ENCODE measurements at places on chromosomes 2 and 18.

DNA sequence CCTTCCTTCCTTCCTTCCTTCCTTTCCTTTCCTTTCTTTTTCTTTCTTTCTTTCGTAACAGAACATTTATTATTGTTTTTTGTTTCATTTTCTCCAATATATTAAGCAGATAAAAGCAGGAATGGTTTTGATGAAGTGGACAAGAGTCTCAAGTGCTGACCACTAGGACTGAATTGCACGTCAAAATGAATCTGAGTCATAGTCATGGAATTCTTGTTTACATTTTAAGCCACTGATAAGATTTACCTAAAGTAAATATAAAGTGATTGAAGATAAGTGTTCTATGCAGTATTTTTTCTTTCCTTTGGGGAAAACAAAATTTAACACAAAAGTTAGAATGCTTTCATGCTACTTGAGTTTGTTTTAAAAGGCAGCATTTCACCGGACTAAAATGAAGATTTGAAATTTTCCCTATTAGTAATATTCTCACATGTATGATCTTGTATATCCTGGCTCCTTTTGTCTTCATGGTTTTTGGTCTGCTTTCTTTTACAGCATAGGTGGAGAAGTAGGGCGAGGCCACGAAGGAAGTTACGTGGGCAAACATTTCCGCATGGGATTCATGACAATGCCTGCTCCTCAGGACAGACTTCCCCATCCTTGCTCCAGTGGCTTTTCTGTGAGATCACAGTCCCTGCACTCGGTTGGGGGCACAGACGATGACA is 113.5 kb downstream of the NYAP2 start:
- DNase-seq: no peak

DNA sequence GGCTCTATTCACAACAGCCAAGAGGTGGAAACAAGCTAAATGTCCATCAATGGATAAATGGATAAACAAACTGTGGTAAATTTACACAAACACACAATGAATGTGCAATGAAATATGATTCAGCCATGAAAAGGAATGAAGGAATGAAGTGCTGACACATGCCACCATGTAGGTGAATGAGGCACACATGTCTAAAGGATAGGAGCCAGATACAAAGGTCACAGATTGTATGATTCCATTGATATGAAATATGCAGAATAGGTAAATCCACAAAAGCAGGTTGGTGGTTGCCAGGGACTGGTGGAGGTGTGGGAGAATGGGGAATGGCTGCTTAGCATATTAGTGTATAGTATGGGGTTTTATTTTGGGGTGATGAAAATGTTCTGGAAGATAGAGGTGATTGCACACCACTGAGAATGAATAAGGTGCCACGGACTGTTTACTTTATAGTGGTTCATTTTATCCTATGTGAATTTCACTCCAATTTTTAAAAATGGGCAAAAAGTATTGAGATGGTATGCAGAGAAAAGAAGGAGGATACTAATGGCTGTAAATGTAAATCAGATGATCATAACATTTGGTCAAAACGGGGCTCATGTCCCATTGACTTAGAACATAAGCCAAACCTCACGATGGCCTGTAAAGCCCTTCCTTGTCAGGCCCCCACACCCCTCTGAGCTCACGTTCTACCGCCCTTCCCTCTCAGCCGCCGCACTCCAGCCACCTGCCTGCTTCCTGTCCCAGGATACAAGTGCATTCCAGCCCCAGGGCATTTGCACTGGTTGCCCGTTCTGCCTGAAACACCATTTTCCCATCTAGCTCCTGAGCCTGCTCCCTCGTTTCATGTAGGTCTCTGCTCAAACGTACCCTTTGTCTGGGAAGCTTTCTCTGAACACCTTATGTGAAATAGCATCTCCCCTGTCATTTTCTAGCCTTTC is 165.5 kb downstream of the DDX1 start:
- no peak for DNase-seq

- no peak for DNase-seq
Observed at GRCh38 chr2:28168376-28168775, 224.3 kb upstream of the FOSL2 start.

DNA sequence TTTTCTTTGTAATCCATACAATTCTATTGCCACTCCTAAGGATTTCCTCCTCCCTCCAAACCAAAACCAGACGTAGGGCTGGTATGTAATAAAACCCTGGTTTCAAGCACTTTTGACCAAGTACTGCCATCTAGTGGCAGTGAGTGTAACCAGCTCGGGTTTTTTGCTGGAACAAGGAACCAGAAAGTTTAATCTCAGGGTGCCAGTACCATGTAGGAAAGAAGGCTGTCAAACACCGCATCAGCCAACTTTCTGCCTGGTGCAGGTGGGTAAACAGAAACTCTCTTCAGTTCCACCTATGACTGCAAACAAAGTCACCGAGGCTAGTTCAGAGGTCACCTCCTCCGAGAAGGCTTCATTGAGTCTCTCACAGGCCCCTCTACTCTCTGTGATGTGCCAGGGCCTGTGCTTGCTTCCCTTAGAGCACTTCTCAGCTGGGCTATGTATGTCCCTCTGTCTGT is 10.2 kb upstream of the THNSL2 start:
- no peak for DNase-seq

DNA sequence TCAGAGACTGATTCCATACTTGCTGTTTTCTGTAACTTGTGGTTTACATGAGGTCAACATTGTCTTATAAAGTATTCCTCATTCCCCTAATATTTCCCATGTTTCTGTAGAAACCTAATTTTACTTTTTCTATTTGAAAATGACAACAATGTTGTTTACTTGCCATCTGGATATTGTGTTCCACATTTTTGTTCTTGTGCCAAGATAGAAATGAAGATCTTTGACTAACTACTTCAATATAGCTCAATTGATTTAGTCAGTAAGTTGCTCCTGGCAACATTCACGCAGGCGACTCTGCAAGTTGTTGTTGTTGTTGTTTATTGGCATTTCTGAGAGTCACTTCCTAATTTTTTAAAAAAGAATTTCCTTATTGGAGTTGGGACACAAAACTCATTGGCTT is 69.5 kb downstream of the CAVIN2 start:
- no peak for DNase-seq

DNA sequence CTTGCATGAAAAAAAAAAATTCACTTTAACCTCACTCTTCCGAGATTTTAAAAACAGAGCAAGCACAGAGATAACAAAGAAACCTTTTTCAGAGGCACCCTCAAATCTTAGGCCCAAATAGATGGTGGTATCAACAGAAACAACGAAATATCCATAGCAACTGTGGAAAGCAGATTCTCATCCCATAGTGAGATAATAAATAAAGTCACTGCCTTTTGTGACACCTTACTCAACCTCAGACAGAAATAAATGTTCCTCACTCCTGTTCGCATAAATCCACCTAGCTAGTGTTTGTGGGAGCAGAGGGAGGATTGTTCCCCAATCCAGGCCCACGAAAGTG is 60.9 kb upstream of the RTN4 start:
- no peak for DNase-seq

GRCh38 chr18:12017081-12017480 is 35.8 kb downstream of the IMPA2 start:
- no peak for DNase-seq

DNA sequence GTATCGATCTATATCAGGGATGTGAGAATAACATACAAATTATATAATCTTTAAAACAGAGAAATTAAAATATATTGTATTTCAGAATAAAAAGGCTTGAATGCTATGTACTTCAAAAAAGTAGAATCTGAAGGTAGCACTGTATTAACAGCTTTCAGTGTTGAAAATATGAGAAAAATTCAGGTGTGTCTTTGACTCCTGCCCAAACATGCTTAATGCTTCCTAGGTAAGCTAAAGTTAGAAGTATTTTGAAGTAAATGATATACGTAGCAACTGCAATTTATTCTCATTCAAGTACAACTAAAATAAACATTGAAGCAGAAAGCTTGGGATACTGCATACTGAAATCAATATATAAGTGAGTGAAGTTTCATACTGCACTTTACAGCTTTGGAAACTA is 1082.0 kb upstream of the ACVR2A start:
- no peak for DNase-seq

DNA sequence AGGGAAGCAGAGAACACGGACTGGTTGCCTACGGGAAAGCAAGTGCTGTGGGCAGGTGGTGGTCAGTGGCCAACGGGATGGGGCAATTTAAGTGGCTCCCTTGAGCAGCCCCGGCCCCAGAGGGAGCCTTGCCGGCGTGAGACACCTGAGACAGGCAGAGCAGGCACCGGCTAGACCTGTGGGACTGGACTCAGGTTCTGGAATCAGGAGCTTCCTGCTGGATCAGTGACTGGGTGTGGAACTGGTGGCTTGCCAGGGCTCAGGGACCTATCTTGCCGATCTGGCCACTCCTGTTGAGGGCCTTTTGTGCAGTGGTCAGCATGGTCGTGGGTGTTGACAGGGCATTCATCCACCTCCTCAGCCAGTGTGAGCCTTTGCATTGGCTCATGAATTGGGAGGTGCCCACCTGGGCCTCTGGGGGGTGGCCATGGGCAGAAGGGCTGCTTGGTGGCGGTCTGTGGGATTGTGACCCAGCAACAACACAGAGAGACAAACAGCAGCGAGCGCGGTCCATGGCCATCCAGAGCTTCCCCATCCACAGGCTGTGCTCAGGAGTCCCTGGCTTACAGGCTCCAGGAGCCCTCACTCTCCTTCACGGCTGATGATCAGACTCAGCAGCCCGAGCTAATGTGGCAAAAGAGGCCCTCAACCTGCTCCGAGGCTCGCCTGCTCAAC is 85.4 kb upstream of the ZNF516 start:
- DNase-seq: no peak

DNA sequence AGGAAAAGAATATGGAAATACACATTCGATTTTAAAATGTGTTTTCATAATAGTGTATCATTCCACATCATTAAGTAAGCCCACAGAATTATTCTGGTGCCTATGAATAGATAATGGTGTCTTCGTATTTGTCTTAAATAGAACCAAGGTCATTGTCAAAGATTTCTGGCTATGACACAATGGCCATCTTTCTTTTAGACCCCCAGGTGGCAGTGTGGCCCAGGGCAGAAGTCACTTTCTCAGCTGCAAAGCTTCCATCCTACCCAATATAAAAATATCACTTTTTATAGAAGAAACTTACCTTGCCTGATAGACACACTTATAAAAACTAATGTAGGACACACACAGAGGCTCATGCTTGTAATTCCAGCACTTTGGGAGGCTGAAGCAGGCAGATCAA is 57.5 kb downstream of the ZRANB3 start:
- DNase-seq: no peak

GRCh38 chr18:79789901-79790890 is 7.5 kb upstream of the KCNG2 start:
- DNase-seq: no peak

DNA sequence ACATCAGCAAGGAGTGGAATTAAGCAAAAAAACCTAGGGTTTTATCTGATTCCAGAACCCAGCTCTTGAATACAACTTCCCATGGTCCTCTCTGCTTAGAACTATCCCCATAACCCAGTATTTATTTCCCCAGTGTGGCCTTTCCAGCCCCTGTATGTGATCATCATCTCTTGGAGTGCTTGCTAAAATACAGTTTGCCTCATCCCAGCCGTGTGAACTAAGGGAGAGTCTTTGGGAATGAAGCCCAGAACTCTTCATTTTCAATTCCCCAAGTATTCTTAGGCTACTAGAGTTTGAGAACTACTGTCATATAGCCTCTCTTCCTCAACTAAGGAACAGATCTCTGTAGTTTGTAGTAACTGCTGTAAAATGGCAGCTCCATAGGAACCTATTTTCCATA is 173.1 kb downstream of the LCLAT1 start:
- DNase-seq: no peak

GRCh38 chr18:21472741-21473140 is 127.8 kb downstream of the ESCO1 start:
- no peak for DNase-seq

DNA sequence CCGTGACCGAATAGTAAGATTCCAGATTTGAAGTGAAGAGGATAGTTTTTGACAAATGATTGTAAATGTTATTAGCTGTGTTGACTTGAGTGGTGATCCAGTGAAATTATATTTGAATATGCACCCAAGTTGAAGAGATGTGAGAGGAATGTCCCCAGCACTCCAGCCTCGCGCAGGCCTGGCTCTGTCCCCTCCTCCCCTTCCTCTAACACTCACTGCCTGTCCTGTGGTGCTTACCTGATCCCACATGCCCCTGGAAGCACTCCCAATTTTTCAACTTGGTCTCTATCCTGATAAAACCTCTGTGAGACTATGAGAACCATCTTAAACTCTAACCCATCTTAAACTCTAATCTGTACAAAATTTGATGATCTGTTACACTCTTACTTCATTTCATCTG is 154.7 kb upstream of the LRP1B start:
- DNase-seq: no peak

DNA sequence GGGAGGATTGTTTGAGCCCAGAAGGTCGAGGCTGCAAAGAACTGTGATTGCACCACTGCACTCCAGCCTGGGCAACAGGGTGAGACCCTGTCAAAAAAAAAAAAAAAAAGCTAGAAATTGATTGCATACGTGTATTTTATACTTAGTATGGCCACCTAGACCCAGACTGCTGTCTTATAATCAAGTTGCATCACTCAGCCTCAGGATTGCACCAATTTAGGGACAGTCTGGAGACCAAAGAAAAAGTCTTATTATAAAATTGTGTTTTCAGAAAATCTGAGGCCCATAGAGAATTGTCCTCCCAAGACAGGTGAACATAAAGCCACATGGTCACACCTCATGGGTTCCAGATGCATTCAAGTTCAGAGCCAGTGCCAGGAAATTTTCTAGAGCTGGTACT is 17.1 kb upstream of the PLEKHM3 start:
- no peak for DNase-seq

DNA sequence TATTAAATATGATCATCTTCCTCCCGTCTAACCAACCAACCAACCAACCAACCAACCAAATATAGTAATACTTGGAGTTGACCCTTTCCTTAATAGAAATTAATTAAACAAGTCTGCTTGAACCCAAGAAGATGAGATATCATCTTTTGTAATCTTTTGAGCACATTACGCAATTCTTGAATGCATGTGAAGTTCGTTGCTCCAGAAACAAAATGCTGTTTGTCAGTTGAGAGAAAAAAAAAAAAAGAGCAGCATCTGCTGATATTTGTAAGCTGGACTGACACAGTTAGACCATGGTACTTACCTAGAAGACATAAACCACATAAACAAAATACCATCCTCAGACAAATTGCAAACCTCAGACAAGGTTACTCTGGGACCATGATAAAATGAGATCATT is 9.2 kb upstream of the SERPINB2 start:
- no peak for DNase-seq

DNA sequence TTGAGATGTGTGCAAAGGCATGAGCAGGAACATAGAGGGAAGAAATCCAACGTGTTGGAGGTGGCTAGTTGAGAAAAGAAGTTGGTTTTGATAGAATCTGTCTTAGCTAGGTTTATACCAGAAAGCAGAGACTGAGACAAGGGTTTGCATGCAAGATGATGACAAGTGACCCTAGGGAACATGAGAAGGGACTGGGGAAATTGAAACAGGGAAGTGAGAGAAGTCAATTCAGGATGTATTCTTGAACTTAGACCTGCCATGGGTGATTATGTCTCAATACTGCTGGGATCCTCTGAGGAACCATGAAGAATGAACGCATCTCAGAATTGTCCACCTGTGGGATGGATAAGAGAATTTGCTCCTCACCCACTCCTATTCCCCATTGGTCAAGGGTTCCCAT is 20.5 kb downstream of the IL36A start:
- DNase-seq: no peak

Data from NK-92 treated with Interleukin-12 subunit alpha and Interleukin-12 subunit beta, amount 100 ng/mL, for 24 hours (cell line).